Lower leg skin (tissue), 4 donors: ENCODE measurements at places on chromosomes 3 and 15.

- DNase-seq = no peak
These were observed 56.4 kb downstream of the EFHB start for GRCh38 chr3:19877656-19878055.

- DNase-seq = no peak
These were observed 859.6 kb downstream of the EPHA3 start for GRCh38 chr3:89966877-89967665.

GRCh38 chr15:36673039-36673438 lies 93.6 kb downstream of the CDIN1 start:
- DNase-seq = no peak

GRCh38 chr3:29610781-29611180 lies 329.9 kb downstream of the RBMS3 start:
- DNase-seq = no peak
